Aorta (tissue), 5 donors: ENCODE measurements at places on chromosomes 2 and 18. TPM values are rescaled to one million over a fixed set of nuclear protein-coding genes. Genes with fewer than 3 reads are reported as not detected.

The KCMF1 gene
- total RNA-seq: 66.7 TPM

The CABYR gene
- 4.2 TPM for total RNA-seq

The CXCR4 gene
- total RNA-seq: 23.7 TPM

The FNDC4 gene
- total RNA-seq: 12.1 TPM

The NEU2 gene
- total RNA-seq: not detected

The FAM228A gene
- total RNA-seq: 1.7 TPM

The CCBE1 gene
- total RNA-seq: not detected

The RNF103 gene
- total RNA-seq: 31.0 TPM

GRCh38 chr2:200486529-200486928 lies 23.3 kb downstream of the KCTD18 start:
- DNase-seq: no peak

GRCh38 chr2:175793648-175794047 lies 208.4 kb downstream of the LNPK start:
- DNase-seq: no peak

DNA sequence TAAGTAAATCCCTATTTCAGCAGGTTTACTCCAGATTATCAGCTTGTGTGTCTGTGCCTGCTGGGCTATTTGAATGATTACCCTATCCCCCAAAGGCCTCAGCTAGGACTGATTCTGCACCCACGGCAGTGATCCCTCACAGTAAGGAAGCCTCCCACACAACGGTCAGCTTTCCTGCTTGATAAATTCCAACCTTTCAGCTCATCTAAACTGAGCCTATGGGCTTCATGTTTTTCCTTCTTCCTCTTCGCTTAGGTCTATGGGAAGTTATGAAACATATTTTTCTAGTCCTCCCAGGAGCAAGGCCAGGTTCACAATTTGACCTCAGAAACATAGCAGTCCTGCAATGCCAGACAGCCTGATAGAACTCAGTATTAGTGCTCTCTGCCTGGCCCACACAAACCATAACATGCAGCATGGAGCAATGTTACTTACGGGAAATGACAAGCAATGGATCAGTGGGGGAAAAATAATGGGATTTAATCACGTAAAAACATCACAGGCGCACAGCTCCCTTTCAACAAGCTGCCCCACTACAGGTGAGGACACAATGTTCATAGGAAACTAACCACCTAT lies 170.9 kb downstream of the ZNF521 start:
- DNase-seq: no peak

- DNase-seq: no peak
Observed at GRCh38 chr2:119549241-119549640, 5.0 kb downstream of the CFAP221 start.

DNA sequence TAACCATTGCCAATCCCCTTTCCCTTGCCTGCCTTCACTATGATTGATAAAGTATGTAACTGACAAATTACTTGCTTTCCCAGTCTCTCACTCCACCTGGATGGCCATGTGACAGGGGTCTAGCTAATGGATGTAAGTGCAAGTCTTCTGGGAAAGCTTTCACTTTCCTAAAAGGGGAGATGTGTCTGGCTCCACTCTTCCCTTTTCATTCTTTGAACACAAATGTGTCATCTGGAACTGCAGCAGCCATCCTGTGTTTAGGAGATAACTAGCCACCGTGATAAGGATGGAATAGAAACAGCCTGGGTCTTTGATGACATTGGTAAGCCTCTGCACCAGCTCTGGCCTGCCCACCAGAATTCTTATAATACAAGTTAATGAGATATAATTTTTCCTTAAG lies 38.2 kb downstream of the SNRPD1 start:
- no peak for DNase-seq

- DNase-seq: no peak
Observed at GRCh38 chr2:100809506-100809905, 10.4 kb upstream of the NPAS2 start.

DNA sequence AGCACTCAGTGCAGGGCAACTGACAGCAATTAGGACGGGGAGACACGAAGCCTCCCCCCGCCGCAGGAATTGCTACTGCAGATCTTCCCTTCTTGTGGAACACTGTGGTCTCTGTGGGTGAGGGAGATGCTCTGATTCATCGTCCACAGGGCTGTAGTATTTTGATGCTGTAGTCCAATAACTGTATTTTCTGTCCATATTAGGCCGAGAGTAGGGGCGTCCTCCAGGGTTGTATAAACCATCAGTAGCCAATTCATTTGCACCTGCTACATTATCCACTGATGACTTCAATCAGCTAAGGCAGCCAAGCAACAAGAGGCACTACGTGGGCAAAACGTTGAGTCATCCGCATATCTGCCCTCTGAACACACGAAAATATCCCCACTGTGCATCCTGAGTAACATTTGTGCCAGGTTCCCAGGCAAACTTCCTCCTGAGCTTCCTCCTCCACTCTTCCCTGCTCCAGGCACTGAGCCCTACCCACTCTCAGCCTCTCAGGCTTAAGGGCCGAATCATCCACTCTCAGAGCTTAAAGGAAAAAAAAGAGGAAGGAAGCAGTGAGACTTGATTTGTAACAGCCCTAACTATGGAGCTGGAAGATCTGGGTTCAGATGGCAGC lies 62.1 kb downstream of the LBH start:
- no peak for DNase-seq

GRCh38 chr2:39638581-39638980 lies 27.1 kb upstream of the TMEM178A start:
- DNase-seq: no peak

DNA sequence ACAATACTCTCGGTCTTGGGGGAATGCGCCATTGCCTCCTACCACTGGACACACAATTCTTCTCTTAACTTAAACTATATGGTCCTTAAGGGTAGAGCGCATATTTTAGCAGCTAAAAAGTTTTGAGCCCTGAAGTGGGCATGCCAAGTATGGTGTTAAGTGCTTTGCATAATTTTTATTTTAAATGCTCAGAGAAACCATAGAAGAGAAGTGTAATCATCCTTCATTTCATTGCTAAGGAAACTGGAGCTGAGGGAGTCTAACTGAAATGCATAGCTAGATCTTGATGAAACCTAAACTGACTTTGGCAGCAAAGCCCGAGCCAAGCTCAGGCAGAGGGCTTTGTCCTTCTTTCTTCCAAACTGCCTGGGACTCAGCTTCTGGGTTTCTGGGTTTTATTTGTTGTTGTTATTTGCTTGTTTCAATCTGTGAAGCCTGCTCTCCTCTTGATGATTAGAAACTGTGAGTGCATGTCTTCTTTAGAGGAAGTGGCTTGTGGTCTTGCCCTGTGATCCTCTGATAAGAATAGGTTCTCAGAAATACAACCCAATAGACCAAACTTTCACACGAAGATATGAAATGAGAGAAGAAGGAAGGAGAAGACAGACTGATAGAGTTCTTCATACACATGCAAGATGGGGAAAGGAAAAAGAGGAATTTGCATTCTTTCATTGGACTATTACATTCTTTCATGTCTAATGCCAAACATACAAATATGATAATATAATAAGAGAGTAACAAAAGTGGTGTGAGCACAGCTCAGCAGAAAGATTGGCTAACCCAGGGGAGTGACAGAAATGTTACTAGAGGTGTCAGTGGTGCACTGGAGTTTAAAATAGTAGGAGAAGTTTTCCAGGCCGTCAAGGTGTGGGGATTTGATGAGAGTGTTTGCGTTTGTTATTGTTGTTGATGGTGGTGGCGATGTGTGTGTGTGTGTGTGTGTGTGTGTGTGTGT lies 7.5 kb upstream of the RNF144A start:
- no peak for DNase-seq

GRCh38 chr2:121038891-121039616 lies 245.9 kb downstream of the TFCP2L1 start:
- no peak for DNase-seq

- DNase-seq: no peak
Observed at GRCh38 chr18:50633992-50634391, 74.1 kb downstream of the MAPK4 start.

- DNase-seq: no peak
Observed at GRCh38 chr2:73295751-73296400, 2.5 kb upstream of the EGR4 start.

- DNase-seq: no peak
Observed at GRCh38 chr2:30883822-30884221, 76.6 kb upstream of the CAPN13 start.

GRCh38 chr2:30987566-30987965 lies 150.7 kb downstream of the GALNT14 start:
- no peak for DNase-seq

GRCh38 chr2:64605026-64605471 lies 48.7 kb downstream of the SERTAD2 start:
- DNase-seq: peak; percentile 69

GRCh38 chr2:203578759-203579643 lies 43.9 kb upstream of the RAPH1 start:
- DNase-seq: no peak

GRCh38 chr2:216216951-216217903 lies 108.1 kb downstream of the XRCC5 start:
- DNase-seq: no peak
